ENCODE measurements at places on chromosomes 1 and 21. TPM values are rescaled to one million over a fixed set of nuclear protein-coding genes. Genes with fewer than 3 reads are reported as not detected.

GRCh38 chr1:154405747-154406571 is 816 bp downstream of the IL6R start:
- DNase-seq, result peak; percentile 54

BMP8B gene
- total RNA-seq, result 0.68 TPM

- no peak for DNase-seq
Observed at GRCh38 chr1:205142102-205142469, 20.3 kb upstream of the RBBP5 start.

- DNase-seq, result no peak
Observed at GRCh38 chr1:7898962-7899361, 41.7 kb downstream of the TNFRSF9 start.

CSMD2 gene
- total RNA-seq, result not detected

GRCh38 chr1:50527249-50527986 is 104.2 kb upstream of the DMRTA2 start:
- no peak for DNase-seq

DNA sequence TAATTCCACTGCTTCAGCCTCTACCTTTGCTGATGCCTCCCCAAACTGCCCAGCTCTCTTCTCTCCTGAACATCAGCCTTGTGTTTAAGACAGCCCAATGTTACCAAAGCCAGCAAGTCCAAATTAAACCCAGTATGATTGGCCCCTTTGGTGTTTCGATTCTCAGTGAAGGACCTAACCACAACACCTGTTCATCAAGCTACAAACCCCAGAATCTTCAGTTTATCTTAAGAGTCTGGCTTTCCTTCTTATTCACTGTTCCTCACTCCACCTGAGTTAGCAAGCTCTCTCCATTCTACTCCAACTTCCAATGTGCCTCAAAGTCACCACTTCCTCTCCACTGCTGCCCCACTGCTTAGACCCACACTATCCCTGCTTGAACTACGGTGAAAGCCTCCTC is 25.5 kb upstream of the ITPKB start:
- no peak for DNase-seq

FGGY gene
- 11.7 TPM for total RNA-seq

EXO5 gene
- total RNA-seq, result 19.4 TPM

FALEC gene
- 0.58 TPM for total RNA-seq

ATP6V1G3 gene
- total RNA-seq, result not detected

XCL2 gene
- 19.3 TPM for total RNA-seq

Data from activated naive CD8-positive, alpha-beta T cell treated with anti-CD3 and anti-CD28 coated beads, Interleukin-2, amount 10 ng/mL, durations not matched to agents 7 days and 5 days (primary cell).